Cardiac muscle cell (in vitro differentiated cells and primary cell): ENCODE measurements at places on chromosomes 11 and 22. TPM values are rescaled to one million over a fixed set of nuclear protein-coding genes. Genes with fewer than 3 reads are reported as not detected.

GRCh38 chr11:8083871-8084281 lies 2.9 kb downstream of the TUB start:
- no peaks in the 10 kb centered on the region for H3K36me3 ChIP-seq
- peaks cover 30% of the 10 kb centered on the region for H3K4me1 ChIP-seq
- no peaks in the 10 kb centered on the region for H3K27me3 ChIP-seq

- peaks cover 31% of the 10 kb centered on the region for H3K36me3 ChIP-seq
- H3K4me3 ChIP-seq, result no peak overlapping the region
- no peaks in the 10 kb centered on the region for H3K4me1 ChIP-seq
Observed at GRCh38 chr22:29301716-29302401, 4.6 kb upstream of the GAS2L1 start.

- H3K4me3 ChIP-seq, result no peak overlapping the region
- H3K36me3 ChIP-seq, result no peaks in the 10 kb centered on the region
- no peaks in the 10 kb centered on the region for H3K4me1 ChIP-seq
- no peak for DNase-seq
- H3K27ac ChIP-seq, result no peak overlapping the region
Observed at GRCh38 chr11:77418155-77418970, 55.5 kb downstream of the PAK1 start.

- H3K36me3 ChIP-seq, result no peaks in the 10 kb centered on the region
- peak overlapping the region; percentile 92 for H3K27ac ChIP-seq
- no peak for DNase-seq
- no peak overlapping the region for H3K4me3 ChIP-seq
Observed at GRCh38 chr22:36359470-36359996, 28.2 kb downstream of the MYH9 start.

DNA sequence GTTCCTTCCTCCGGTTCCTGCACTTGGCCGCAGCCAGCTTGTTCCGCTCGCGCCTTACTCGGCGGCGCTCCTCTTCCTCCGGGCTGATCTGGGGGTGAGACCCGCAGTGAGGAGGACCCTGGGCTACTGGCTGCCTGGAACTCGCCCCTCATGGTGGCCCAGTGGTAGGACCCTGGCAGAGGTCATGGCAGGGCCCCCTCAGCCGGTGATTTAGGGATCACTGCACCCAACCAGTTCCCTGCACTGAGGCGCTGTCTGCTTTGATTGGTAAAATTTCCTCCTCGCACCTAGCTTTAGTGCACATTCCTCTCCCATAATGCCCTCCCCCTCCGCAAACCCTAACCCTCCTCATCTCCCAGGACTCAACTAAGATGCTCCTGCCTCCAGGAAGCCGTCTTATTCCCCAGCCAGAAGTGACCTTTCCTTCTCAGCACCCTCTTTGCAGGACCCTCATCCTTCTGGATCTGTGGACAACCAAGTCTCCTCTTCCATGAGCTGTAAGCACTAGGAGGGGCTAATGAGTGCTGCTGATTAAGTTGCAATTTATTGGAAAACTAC lies 3.6 kb downstream of the CCDC85B start:
- H3K27ac ChIP-seq, result no peak overlapping the region
- H3K4me3 ChIP-seq, result no peak overlapping the region
- no peaks in the 10 kb centered on the region for H3K36me3 ChIP-seq
- no peak for DNase-seq

DNA sequence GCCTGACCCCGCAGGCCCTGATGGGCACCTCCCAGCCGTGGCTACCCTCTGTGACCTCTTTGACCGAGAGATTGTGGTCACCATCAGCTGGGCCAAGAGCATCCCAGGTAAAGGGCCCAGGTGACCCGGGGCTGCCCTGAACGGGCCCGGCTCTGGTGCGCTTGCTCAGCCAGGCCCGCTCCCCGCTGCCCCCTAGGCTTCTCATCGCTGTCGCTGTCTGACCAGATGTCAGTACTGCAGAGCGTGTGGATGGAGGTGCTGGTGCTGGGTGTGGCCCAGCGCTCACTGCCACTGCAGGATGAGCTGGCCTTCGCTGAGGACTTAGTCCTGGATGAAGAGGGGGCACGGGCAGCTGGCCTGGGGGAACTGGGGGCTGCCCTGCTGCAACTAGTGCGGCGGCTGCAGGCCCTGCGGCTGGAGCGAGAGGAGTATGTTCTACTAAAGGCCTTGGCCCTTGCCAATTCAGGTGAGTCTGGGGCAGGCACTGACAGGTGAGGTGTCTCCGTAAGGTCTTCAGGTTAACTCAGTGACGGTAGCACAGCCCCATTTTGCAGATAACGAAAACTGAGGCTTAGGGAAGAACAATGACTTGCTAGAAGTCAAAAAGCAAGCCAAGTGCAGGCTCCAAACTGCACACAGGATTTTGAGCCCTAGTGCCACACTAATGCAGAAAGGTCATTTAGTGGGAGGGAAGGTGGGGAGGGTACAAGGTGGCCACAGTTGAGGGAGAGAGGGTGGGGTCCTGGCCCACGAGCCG lies 2.4 kb downstream of the TRMT112 start:
- H3K36me3 ChIP-seq, result peaks cover 5% of the 10 kb centered on the region
- H3K27ac ChIP-seq, result no peak overlapping the region
- peaks cover 6% of the 10 kb centered on the region for H3K4me1 ChIP-seq
- DNase-seq, result no peak
- H3K27me3 ChIP-seq, result no peaks in the 10 kb centered on the region

DNA sequence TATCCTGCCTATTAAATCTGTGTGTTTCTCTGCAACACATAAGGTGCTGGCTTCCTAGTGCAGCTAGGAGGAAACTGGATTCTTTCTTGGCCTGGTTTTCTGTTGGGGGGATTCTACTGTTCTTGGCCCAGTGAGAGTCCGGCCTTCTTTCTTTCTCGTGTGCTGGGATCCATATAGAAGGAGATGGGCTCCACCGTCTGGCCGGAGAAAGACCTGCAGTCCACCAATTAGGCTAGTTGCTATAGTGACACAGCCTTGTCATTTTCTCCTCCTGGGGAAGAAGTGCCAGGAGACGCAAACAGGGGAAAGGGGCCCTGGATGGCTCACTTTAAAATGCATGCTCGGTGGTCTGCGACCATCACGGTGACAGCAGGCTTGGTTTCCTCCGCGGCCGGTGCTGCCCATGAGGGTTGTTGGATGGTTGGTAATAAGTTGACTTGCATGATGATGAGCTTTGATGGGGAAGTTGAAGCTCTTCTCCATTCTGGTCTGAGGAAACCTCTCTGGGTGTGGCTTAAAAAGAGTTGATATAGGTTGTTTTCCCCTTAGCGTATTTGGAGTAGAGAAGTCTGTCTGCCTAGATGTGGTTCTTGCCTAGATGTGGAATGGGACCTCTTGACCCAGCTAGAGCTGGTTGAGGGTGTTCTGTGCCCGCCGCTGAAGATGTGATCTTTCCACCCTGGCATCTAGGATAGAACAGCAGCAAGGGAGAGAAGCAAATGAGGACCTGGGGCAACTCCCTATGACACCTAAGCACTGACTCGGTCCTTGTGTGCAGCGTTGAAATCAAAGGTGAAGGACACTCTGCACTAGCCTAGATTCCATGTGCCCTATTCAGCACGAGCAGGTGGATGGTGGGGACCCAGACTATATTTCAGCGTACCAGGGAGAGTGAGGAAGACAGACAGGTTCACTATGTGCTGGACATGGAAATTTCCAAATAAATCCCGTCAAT lies 1335.0 kb downstream of the BRD1 start:
- peak; percentile 62 for DNase-seq
- no peaks in the 10 kb centered on the region for H3K36me3 ChIP-seq
- H3K4me3 ChIP-seq, result no peak overlapping the region
- H3K4me1 ChIP-seq, result no peaks in the 10 kb centered on the region
- peaks cover 39% of the 10 kb centered on the region for H3K27me3 ChIP-seq

GRCh38 chr11:61173456-61173855 lies 12.2 kb upstream of the VPS37C start:
- no peaks in the 10 kb centered on the region for H3K36me3 ChIP-seq
- H3K4me3 ChIP-seq, result no peak overlapping the region
- DNase-seq, result peak; percentile 26
- H3K27ac ChIP-seq, result no peak overlapping the region
- H3K4me1 ChIP-seq, result no peaks in the 10 kb centered on the region

DNA sequence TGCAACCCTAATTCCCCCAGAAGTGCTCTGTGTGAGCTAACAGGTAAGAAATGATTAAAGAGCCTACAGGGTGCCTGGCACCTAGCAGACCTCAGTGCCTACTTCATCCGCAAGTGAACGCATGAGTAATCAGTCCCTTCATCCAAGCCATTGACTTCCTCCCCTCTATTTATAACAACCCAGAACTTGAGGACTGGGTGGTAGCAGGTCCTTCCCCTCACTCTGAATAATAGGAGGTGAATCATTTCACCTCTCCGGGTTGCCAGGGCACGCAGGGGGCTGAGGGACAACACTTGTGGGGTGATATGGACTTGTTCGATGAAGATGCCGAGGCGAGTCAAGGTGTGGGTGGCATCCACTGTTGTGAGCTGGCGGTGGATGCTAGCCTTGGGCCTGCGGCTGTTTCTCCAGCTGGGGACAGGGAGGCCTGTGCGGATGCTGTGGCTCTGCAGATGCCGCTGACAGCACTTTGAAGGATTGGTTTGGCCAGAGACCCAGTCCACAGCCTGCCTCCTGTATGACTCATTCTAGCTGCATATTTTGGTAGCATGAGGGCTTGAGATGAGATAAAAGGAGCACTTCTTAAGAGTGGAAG lies 11.7 kb upstream of the SORL1-AS1 start:
- H3K4me3 ChIP-seq, result no peak overlapping the region
- H3K4me1 ChIP-seq, result peaks cover 18% of the 10 kb centered on the region
- no peaks in the 10 kb centered on the region for H3K27me3 ChIP-seq
- no peaks in the 10 kb centered on the region for H3K36me3 ChIP-seq

DNA sequence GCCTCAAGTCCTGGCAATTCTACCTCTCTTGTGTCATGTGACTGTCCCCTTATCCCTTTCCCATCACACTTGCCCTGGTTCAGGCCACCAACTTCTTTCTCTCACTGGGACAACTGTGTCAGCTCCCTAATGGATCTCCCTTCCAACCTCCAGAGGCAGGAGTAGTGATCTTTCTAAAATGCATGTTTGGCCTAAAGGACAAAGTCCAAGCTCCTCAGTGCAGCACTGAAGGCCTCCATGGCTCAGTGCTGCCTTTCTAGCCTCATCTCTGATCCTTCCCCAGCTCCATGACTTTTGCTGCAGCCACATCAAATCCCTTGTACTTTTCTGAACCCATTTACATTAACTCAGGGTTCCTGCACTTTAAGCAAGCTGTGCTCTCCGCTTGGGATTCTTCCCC lies 80.8 kb downstream of the CSNK2A3 start:
- no peaks in the 10 kb centered on the region for H3K36me3 ChIP-seq
- H3K27ac ChIP-seq, result no peak overlapping the region
- H3K4me3 ChIP-seq, result no peak overlapping the region

GRCh38 chr22:45478108-45478771 lies 24.4 kb upstream of the FBLN1 start:
- H3K27ac ChIP-seq, result no peak overlapping the region
- peaks cover 3% of the 10 kb centered on the region for H3K4me1 ChIP-seq
- H3K27me3 ChIP-seq, result no peaks in the 10 kb centered on the region
- H3K36me3 ChIP-seq, result no peaks in the 10 kb centered on the region

Gene SHANK2
- total RNA-seq, result 0.07 and 0.83 TPM in 2 replicates

Gene C11orf86
- total RNA-seq, result not detected in 2 replicates

Gene XKR3
- not detected in 2 replicates for total RNA-seq

Gene TECTA
- total RNA-seq, result 2.9 and 5.2 TPM in 2 replicates

Gene P2RY2
- 0.25 and 0.48 TPM in 2 replicates for total RNA-seq

Gene IFITM1
- total RNA-seq, result 47.2 and 68.9 TPM in 2 replicates

Gene PGM2L1
- 5.4 and 5.6 TPM in 2 replicates for total RNA-seq
